Foreskin melanocyte (primary cell): ENCODE measurements at places on chromosomes 6 and 20.

- DNase-seq, result no peak
Measured at GRCh38 chr6:101845621-101846020, 452.1 kb downstream of the GRIK2 start.

GRCh38 chr20:35238170-35238569, 11.7 kb downstream of the MMP24 start:
- DNase-seq, result no peak

GRCh38 chr20:61683721-61684120, 382.0 kb downstream of the TAF4 start:
- no peak for DNase-seq

DNA sequence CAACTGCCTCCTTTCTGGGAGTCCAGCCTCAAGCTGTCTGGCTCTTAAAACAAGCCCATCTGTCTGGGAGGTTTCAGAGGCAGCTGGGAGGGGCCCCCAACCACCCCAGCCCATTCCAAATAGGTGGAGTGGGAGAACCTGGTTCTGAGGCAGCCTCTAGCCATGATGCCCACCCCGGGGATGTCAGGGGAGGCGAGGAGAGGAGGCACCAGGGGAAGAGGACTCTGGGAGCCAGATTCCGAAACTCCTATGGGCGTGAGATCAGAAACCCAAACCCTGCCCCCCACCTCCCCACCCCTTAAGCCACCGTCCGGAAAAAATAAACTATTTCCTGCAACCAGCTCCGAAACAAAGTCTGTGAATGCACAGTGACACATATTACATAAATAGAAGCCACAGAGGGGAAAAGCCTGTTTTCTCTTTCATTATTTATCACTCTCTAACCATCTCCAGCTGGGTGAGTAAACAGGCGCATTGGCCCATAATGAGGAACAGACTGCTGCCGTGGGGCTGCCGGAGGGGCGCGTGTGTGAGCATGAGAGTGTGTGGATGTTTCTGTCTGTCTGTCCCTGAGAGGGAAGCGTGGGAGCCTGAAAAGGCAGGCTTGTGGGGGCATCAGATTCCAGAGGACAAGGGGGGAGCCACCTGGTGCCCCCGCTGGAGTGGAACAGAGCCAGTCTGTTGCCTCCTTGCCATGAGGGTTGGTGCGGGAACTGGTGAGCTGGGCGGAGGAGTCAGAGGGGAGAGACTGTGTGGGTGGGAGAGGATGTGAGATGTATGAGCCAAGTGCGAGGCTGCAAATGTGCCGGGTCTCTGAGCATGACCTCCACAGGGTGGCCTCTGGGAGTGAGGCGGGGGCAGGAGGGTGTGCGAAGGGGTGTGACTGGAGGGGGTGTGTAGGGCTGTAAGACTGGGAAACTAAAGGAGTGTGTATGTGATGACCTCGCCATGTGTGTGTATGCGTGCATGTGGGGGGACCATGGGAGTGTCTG, 14.3 kb upstream of the FOXP4 start:
- DNase-seq, result no peak

GRCh38 chr20:24095756-24096155, 107.2 kb upstream of the GGTLC1 start:
- no peak for DNase-seq

- DNase-seq, result no peak
Measured at GRCh38 chr20:63182425-63182824, 33.5 kb downstream of the YTHDF1 start.

GRCh38 chr6:80181352-80182081, 75.0 kb downstream of the BCKDHB start:
- DNase-seq, result no peak

DNA sequence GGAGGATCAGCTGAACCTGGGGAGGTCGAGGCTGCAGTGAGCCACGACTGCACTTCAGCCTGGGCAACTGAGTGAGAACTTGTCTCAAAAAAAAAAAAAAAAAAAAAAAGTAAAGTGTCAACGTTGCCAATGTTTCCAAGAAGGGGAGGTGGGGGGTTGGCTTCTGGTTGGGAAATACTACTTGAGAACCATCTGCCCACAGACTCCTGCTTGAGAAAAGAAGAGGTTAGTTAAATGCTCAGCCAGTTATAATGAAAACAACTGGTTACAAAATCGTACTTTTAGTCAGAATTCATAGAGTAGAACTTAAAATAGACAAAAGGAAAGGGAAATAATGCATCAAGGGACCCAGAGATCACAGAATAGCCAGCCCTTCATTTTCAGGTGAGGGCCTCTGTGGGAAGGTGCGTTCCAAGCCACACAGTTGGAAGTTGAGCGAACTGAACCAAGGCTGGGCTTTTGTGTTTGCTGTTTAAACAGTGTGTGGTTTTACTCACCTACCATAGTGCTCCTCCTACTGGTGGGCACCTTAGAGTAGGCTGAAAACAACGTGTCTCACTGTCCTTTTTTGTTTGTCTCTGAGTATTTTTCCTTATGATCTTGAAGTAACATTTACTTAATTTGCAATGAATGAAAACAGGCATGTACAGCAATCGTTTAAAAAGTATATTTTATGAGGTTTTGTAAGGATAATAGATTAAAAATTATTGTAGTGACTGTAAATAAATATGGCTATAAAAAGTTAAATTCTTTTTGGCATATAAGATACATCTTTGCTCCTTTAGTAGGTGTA, 200.7 kb downstream of the BCAS1 start:
- DNase-seq, result no peak
